ENCODE measurements at places on chromosomes 12 and 14. TPM values are rescaled to one million over a fixed set of nuclear protein-coding genes. Genes with fewer than 3 reads are reported as not detected.

RFLNA gene
- total RNA-seq = not detected

EID3 gene
- 7.1 TPM for total RNA-seq

TMCC3 gene
- total RNA-seq = 0.29 TPM

PLEKHD1 gene
- total RNA-seq = 0.12 TPM

OR9K2 gene
- not detected for total RNA-seq

RTL1 gene
- total RNA-seq = not detected

STAT2 gene
- total RNA-seq = 308 TPM

OR6C70 gene
- not detected for total RNA-seq

B4GALNT3 gene
- 0.37 TPM for total RNA-seq

AQP6 gene
- total RNA-seq = not detected

GRCh38 chr12:1794440-1795090 lies 25.8 kb upstream of the LRTM2 start:
- no peak for DNase-seq
- H3K27me3 ChIP-seq = no peaks in the 10 kb centered on the region
- peaks cover 27% of the 10 kb centered on the region for H3K4me1 ChIP-seq
- no peaks in the 10 kb centered on the region for H3K36me3 ChIP-seq
- H3K27ac ChIP-seq = no peak overlapping the region
- H3K4me3 ChIP-seq = no peak overlapping the region

DNA sequence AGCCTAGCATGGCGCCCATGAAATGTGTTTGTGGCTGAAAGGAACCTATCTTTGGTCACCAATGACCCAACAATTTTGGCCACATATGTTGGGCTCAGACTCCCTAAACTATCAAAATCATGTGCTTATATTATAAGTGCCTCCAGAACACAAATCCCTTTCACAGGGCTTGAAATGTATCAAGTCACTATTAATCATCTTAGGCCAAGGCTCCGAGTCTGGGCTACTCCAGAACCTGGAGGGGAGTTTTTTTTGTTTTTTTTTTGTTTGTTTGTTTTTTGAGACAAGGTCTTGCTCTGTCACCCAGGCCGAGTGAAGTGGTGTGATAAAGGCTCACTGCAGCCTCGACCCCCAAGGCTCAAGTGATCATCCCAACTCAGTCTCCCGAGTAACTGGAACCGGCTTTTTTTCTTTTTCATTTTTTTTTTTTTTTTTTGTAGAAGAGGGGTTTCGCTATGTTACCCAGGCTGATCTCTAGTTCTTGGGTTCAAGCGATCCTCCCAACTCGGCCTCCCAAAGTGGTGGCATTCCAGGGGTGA lies 989 bp upstream of the DRAM1 start:
- peaks cover 14% of the 10 kb centered on the region for H3K4me1 ChIP-seq
- H3K27me3 ChIP-seq = no peaks in the 10 kb centered on the region
- peak overlapping the region; percentile 91 for H3K27ac ChIP-seq
- peak overlapping the region; percentile 98 for H3K4me3 ChIP-seq
- DNase-seq = no peak

DNA sequence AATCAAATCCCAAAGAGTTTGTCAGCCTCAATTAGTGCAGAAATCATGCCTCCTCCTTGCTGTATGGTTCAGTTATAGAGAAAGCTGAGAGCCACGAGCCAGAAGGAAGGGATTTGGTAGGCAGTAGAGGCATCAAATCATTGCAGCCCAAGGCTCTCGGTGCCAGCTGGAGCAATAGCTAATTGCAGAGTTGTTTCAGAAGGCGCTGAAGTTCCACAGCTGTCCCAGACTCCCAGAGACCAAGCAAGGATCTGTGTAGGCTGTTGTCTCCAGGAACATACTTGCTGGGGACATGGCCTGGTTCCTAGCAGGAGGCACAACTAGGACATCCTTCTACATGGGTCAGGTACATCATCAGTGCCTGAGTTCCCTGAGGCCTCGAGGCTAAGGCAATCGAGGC lies 80.4 kb upstream of the WSCD2 start:
- H3K27ac ChIP-seq = no peak overlapping the region
- peaks cover 20% of the 10 kb centered on the region for H3K27me3 ChIP-seq
- H3K4me1 ChIP-seq = no peaks in the 10 kb centered on the region
- no peak overlapping the region for H3K4me3 ChIP-seq
- H3K36me3 ChIP-seq = no peaks in the 10 kb centered on the region

GRCh38 chr12:48183876-48184548 lies 568 bp downstream of the CCDC184 start:
- DNase-seq = no peak
- H3K27ac ChIP-seq = no peak overlapping the region
- no peaks in the 10 kb centered on the region for H3K36me3 ChIP-seq
- H3K4me1 ChIP-seq = peaks cover 22% of the 10 kb centered on the region

- no peak for DNase-seq
- no peak overlapping the region for H3K4me3 ChIP-seq
- H3K27me3 ChIP-seq = no peaks in the 10 kb centered on the region
- no peaks in the 10 kb centered on the region for H3K36me3 ChIP-seq
Measured at GRCh38 chr14:33655421-33655820, 295.5 kb downstream of the EGLN3 start.

- peak; percentile 76 for DNase-seq
- peaks cover 56% of the 10 kb centered on the region for H3K36me3 ChIP-seq
- peak overlapping the region; percentile 98 for H3K27ac ChIP-seq
- peak overlapping the region; percentile 92 for H3K4me3 ChIP-seq
- no peaks in the 10 kb centered on the region for H3K27me3 ChIP-seq
Measured at GRCh38 chr12:10553148-10553547, 47.5 kb downstream of the EIF2S3B start.

DNA sequence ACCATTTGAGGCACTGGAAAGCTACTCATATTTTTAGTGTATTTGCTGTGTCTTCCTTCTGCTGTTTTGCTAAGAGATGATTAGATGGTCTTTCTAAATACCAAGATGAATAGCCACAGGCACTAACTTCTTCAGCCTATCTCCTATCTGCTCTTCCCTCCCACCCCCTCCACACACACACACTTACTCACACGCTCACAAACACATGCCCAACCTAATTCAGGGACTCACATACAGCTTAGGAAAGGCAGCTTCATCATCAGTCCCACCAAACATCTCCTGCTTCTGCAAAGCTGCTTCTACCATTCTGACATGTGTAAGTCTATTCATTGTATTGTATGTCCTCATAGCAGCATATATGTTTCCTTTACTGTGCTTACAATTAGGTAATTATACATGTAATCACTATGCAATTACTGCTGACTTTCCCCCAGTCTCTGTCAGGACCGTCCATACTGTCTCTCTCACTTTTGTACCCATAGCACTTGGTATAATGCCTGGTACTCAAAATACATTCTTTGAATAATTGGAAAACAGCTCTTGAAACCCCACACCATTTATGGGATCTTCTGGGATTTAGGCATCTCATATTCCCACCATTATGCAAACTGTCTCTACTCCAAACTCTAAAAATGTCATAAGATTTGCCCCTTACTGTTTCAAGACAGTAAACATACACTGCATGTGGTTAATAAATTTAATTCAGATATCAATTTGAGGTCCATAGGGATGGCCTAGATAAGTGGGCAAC lies 83.3 kb upstream of the HIF1A start:
- H3K27me3 ChIP-seq = no peaks in the 10 kb centered on the region
- no peaks in the 10 kb centered on the region for H3K36me3 ChIP-seq
- no peak overlapping the region for H3K4me3 ChIP-seq
- no peak overlapping the region for H3K27ac ChIP-seq
- DNase-seq = no peak

DNA sequence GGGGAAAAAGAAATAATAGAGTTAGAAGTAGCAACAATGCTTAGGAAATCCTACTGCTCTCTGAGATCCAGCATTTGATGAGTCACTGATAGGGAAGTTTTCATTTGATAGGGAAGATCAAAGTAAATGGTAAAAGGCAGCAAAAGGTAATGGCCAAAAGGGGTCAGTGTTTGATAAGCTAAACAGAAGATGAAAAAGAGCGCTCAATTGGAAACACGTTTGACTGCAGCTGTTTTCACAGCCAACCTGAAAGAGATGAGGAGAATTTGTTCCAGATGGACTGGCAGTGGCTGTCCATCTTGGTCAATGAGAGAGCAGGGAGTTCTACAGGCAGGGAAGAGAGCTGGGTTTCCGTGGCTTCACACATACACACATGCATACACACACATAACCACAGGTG lies 264.2 kb downstream of the TMEM132C start:
- H3K27me3 ChIP-seq = no peaks in the 10 kb centered on the region
- peaks cover 2% of the 10 kb centered on the region for H3K4me1 ChIP-seq
- H3K36me3 ChIP-seq = no peaks in the 10 kb centered on the region
- H3K4me3 ChIP-seq = no peak overlapping the region
- no peak overlapping the region for H3K27ac ChIP-seq

- no peaks in the 10 kb centered on the region for H3K4me1 ChIP-seq
- H3K4me3 ChIP-seq = no peak overlapping the region
- no peak overlapping the region for H3K27ac ChIP-seq
- H3K36me3 ChIP-seq = no peaks in the 10 kb centered on the region
- peaks cover 10% of the 10 kb centered on the region for H3K27me3 ChIP-seq
Measured at GRCh38 chr12:93957870-93958269, 190.5 kb upstream of the PLXNC1 start.

DNA sequence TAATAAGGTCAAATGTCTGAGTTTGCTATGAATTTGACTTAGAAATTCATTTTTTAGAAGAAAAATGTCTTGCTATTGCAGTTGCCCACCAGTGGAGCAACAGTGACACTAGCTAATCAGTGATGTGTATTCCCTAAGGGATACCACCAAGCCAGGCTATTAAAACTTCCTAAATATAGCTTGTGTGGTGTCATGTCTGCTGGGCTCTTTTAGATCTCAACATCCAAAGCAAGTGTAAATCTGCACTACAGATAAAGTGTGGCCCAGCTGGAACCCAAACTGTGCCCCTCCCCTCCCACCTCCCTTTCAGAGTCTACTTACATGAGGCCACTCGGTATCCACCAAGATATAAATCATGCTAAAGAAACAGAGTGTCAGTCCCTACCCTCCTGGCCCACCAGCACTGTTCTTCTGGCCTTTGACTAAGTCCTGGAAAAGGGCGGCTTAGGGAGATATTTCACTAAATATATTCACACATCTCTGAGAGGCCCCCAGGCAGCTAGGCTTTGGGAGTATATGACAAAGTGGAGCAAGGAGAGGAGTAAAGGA lies 53.8 kb downstream of the SLC35F4 start:
- H3K36me3 ChIP-seq = no peaks in the 10 kb centered on the region
- H3K4me3 ChIP-seq = no peak overlapping the region
- no peaks in the 10 kb centered on the region for H3K27me3 ChIP-seq
- H3K27ac ChIP-seq = no peak overlapping the region
- peaks cover 2% of the 10 kb centered on the region for H3K4me1 ChIP-seq
- no peak for DNase-seq

DNA sequence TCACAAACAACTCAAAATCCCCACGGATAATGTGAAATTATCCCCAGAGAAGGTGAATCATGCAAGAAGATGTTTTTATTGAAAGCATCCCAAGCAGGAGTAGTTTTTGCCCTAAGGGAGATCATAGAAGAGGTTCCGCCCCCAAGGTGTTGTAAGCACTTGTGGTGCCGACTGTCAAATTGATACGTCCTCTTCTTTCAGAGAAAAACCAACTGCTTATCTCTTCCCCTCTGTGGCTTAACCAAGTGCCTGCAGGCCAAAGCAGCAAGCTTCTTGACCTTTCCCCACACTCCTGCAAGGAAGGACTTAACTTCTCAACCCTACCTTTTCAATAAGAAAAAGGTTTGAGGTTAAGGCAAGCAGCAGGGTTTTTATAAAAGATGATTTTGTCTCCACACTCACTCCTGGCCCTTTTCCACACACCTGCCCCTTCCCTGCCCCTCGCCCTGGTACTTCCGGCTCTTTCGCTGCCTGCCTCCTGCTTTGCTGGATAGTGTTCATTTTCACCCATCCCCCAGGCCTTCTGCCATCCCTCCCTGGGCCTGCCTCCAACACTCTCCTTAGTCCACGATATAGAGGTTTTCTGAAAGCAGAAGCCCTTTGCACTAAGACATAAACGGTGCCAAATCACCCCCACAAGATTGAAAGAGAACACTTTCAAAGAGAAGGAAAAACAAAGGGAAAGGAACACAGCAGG lies 114.5 kb downstream of the EGLN3 start:
- H3K4me1 ChIP-seq = peaks cover 49% of the 10 kb centered on the region
- peak; percentile 49 for DNase-seq
- H3K36me3 ChIP-seq = no peaks in the 10 kb centered on the region

GRCh38 chr12:22413592-22413991 lies 79.1 kb upstream of the ST8SIA1 start:
- H3K27ac ChIP-seq = no peak overlapping the region
- peaks cover 2% of the 10 kb centered on the region for H3K27me3 ChIP-seq
- H3K4me1 ChIP-seq = peaks cover 30% of the 10 kb centered on the region
- H3K4me3 ChIP-seq = no peak overlapping the region

- H3K27me3 ChIP-seq = no peaks in the 10 kb centered on the region
- no peak overlapping the region for H3K4me3 ChIP-seq
- peak overlapping the region; percentile 6 for H3K27ac ChIP-seq
- DNase-seq = no peak
Measured at GRCh38 chr12:47777741-47778558, 4.9 kb downstream of the SLC48A1 start.

DNA sequence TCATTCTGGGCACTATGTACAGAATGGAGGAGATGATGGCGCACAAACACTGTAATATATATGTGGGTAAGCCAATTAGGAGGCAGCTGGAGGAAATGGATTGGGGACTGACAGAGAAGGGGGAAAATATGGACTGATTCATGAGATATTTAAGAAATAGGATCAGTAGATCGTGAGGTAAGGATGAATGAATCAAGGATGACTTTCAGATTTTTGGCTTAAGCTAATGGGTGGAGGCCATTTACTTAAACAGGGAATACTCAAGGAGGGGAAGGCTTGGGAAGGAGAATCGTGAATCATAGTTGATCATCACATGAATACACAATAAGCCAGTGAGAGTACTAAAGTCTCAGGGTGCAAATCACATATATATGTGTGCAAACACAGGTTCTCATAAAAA lies 11.2 kb upstream of the GNPNAT1 start:
- no peak overlapping the region for H3K4me3 ChIP-seq
- H3K27ac ChIP-seq = no peak overlapping the region
- H3K36me3 ChIP-seq = no peaks in the 10 kb centered on the region
- peaks cover 7% of the 10 kb centered on the region for H3K4me1 ChIP-seq
- H3K27me3 ChIP-seq = peaks cover 3% of the 10 kb centered on the region
- no peak for DNase-seq

DNA sequence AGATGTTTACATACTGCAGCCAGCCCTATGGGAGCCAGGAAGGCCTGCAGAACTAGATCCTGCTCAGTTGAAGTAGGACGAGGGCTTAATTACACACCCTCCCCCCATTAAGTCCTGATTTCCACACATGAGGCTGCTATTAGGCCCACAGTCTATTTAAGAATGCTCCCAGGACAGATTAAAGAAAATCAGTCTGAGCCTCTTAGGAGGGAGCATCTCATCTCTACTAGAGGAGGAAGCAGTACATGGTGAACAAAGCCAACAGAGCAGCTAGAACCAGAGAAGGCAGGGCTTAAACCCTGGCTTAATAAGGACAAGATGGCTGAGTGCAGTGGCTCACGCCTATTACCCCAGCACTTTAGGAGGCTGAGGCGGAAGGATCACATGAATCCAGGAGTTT lies 55.8 kb upstream of the ARHGAP5 start:
- H3K27me3 ChIP-seq = peaks cover 11% of the 10 kb centered on the region
- DNase-seq = no peak
- no peak overlapping the region for H3K27ac ChIP-seq
- no peaks in the 10 kb centered on the region for H3K4me1 ChIP-seq
- no peaks in the 10 kb centered on the region for H3K36me3 ChIP-seq
